ENCODE measurements at places on chromosomes 3 and 15.

DNA sequence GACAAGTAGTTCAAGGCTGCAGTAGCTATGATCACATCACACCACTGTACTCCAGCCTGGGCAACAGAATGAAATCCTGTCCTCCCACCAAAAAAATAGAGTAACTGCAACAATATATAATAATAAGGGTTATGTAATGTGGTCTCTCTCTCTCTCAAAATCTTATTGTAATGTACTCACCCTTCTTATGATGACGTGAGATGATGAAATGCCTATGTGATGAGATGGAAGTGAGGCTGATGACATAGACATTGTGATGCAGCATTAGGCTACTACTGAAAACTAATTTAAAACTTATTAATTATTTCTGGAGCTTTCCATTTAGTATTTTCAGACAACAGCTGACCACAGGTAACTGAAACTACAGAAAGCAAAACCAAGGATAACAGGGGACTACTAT, 27.4 kb downstream of the TASOR start:
- DNase-seq: no peak

GRCh38 chr3:102826636-102827035, 391.8 kb downstream of the ZPLD1 start:
- no peak for DNase-seq

- no peak for DNase-seq
These were observed 31.0 kb downstream of the IQSEC1 start for GRCh38 chr3:13042127-13042701.

DNA sequence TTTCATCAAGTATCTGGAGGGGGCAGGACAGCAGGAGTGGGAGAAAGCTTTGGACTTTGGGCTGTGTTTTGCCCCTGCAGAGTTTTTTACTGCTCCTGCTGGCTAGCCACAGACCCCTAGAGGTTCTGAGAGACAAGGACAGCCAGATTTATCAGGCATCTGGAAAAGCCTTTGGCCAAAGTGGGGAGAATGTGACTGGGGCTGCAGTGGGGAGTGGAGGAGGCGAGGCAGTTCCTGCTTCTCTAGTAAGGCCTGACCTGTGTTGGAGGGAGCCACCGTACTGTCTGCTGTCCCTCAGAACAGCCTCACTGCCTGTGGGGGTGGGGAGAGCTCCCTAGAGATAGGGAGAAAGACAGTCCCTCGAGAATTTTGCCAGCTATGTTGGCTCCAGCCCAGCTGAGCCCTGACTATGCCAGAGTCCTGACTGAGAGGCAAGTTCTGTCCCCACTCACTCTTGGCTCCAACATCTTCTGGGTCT, 2.2 kb downstream of the ALPK3 start:
- no peak for DNase-seq

DNA sequence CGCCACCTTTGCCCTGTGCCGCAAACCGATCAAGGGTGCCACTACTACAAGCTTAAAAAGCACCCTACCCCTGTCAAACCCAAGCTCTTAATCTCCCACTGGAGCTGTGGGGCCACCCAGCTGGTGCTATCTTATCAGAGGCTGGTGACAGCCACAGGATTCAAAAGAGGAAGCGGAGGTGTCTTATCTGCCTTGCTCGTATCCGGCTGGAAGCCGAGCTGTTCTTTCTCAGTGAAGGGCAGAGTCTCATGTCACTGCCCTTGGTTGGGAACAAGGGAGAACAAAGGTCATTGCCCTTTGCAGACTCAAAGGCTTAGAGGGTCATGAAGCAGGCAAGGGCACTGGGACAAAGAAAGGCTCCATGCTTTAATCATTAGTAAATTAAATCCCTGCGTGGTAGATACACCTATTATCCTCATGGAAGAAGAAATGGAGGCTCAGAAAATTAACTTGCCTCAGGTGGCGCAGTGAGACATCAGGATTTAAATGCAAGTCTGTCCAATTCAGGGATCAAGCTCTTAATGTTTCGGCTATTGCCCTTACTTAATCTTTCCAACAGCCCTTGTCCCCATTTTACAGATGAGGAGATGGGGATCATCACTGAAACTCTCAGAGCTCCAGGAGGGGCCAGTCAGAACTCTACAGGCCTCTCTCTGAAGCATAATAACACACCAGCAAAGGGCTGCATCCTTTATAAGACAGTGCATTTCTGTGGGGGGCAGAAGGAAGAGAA, 360.0 kb upstream of the PROK2 start:
- DNase-seq: no peak

DNA sequence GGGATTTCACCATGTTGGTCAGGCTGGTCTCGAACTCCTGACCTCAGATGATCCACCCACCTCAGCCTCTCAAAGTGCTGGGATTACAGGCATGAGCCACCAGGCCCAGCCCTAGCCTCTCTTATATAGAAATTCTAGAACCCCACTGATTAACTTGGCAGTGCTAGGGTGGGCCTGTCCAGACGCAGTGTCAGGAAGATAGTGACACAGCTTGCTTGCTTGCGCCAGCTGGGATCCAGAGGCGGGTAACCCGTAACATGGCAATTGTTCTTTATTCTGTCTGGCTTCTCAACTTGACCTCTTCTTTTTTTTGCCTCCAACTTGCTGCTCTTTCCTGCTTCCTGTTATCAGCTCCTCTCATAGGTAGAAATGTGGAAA, 16.2 kb downstream of the CEP19 start:
- DNase-seq: no peak

- no peak for DNase-seq
These were observed 18.0 kb upstream of the HTR3E start for GRCh38 chr3:184078851-184079250.

DNA sequence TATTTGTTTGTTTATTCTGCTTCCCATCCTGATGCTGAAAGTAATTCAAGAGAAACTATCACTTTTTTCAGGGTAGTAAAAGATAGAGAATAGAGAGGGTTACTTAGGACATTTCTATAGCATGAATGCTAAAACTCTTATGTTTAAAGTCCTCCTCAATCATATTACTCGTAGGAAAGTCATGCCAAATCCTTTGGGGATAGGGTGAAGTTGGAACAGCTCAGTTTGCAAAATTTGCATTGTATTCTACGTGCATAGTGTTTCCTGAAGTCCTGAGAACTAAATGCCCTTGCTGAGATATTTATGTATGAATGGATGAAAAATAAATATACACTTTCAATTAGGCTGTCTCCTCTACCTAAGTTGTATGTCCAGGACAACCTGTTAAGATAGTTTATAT, 14.6 kb downstream of the PLSCR5 start:
- DNase-seq: no peak

- peak; percentile 20 for DNase-seq
These were observed 9.8 kb downstream of the ISG20 start for GRCh38 chr15:88648357-88649214.

Measured in effector CD8-positive, alpha-beta T cell (primary cell).